GM20000 (cell line): ENCODE measurements at places on chromosomes 6 and 20.

DNA sequence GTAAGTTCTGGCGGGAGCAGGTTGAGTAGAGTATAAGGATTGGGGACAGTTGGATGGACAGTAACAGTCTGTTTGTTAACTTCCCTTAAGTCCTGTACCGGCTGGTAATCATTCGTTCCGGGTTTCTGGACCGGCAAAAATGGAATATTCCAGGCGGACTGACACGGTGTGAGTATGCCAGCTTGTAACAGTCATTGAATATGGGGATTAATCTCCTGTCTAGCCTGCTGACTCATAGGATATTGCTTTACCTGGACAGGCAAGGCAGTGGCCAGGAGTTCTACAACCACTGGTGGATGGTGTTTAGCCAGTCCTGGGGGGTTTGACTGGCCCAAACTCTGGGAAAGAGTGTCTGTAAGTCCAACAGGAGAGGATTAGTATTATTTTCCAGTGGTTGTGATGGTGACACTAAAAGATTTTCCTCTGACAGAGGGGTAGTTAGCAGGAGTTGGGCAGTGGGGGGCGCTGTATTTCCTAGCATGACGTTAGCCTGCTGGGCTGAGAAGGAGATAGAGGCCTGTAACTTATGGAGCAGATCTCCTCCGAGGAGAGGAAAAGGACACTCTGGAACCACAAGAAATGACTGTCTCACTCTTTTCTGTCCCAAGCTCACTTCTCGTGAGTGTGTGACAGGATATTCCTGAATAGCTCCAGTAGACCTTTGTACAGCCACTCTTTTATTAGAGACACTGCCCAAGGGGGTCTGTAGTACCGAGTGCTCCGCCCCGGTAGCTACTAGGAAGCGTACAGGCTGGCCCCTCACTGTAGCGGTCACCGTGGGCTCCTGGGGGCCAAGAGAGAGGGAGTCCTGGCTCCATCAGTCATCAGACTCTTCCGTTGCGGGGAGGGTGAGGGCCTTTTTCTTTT is 152.2 kb downstream of the TRIM27 start:
- no peak for DNase-seq

DNA sequence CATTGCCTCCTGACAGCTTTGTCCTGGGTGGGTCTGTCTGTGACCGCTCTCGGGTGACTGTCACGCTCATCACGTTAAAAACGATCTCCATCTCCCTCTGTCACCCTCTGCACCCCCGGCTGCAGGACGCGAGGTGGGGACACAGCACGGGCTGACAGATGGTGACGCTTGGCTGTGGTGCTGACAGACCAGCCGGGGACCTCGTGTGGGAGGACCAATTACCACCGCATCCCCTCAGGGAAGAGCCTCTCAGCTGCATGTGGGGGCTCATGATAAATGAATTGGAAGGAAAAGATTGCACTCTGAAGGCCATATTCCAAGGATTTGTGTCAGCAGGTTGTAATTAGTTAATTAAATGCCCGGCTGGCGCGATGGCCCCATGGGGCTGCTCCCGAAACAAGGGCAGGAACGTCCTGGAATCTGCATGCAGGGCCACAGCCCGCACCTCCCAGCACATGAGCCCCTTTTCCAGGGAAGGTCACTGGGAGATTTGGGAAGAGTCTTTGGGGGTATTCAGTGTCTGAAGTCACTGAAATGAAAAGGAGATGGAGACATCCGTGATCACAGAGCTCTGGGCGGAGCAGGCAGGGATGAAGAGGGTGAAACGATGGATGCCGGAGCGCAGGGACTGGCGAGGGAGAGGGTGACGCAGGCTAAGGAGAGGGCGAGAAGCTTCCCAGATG is 87.1 kb downstream of the ERMARD start:
- DNase-seq: no peak

DNA sequence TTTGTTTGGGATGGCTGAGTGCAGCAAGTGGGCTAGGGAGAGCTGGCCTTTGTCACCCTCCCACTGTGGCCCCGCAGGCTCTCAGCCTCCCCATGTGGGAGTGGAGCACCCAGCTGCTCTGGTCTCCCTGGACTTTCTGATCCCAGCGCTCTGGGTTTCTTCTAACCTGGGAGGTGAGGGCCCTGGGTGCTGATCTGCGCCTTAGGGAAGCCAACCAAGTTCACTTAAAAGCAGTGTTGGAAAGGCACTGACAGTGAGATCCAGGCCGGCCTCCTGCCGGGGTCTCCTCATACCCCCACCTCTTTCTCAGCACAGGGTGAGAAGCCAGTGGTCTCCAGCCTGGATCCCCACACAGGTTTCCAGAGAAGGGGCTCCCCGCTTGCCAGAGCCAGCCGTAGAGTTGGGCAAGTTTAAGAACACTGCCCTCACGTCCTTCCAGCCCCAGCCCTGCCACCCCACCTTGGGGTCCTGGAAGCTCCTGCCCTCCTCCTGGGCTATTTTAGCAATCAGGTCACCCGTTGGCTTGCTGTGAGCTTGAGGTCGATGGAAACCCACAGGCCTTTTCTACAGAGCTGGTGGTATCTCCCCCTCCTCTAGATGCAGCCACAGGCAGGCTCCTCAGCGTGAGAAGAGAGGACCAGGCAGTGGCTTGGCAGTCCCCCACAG is 9.6 kb downstream of the C20orf203 start:
- no peak for DNase-seq

DNA sequence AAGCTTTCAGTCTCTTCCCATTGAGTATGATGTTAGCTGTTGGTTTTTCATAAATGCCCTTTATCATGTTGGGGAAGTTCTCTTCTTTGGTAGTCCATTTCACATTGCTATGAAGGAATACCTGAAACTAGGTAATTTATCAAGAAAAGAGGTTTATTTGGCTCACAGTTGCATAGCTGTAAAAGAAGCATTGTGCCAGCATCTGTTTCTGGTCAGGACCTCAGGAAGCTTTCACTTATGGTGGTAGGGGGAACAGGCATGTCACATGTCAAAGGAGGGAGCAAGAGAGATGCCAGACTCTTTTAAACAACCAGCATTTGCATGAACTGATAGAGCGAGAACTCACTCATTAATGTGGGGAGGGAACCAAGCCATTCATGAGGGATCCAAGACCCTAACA is 48.0 kb upstream of the MAPK13 start:
- DNase-seq: no peak

DNA sequence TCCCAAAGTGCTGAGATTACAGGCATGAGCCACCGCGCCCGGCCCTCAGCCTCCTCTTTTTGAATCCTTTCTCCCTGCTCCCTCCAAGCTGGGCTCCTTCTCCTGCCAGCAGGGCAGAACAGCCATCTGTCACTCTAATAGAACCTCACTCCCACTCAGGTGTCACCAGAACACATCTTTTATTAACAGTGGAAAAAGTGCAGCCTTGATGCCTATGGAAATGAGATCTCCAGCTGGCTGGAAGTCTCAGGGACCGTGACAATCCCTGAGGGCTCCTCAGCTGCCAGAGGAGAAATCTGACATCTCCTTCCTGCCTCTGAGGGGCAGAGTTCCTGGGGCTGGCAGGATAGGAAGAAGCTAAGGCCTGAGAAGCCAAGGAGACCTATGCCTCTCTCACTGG is 28.0 kb downstream of the TMC2 start:
- DNase-seq: no peak

DNA sequence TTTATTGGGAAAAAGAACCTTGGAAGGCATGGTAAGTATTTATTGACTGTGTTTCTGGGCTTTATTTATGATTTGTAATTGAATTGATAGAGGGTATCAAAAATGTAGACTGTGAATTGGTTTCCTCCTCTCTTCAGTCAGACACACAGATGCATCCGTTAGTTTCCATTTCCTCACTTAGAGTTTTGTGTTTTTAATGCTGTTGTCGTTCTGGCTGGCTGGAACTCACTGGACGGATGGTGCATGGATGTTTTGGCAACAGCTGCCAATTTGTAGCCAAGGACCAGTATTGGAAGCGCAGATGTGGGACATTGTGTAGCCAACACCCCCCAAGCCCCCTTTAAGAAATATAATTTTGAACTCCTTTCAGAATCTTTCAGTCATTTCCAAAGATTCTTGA is 134.5 kb downstream of the JARID2 start:
- DNase-seq: no peak

DNA sequence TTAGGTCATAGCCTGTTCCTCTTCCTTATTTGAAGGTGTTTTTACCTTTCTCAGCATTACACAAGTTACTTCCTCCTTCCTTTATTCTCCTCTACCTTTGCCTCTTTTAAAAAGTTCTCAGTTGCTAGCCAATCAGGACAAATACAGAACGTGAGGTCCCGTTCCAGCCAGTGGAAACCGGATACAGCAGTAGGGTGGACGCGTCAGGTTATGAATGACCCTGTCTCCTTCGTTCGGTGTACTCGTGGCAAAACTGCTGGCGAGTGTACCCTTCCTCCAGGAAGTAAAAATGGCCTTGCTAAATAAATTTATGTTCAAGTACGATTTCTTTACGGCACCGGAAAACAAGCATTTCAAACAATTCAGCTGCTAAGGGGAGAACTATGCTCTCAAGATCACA is 77.0 kb upstream of the MLN start:
- no peak for DNase-seq

DNA sequence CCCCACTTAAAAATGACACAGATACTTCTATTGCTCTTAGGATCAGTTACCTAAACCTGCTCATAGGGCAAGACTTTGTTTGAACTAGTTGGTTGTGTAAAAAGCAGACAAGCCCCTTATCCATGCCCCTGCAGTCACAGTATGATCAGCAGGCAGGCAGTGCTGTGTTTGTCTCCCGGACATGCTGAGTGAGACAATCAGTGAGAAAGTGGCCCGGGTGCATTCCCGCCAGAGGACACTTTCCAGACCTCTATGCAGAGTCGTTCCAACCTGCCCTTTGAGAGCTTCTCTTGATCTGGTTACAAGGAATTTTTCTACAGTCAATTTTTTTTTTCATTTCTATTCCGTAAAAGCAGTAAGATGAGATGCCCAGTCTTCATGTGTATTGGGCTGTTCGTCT is 6.2 kb downstream of the LSM14B start:
- no peak for DNase-seq

GRCh38 chr20:20017844-20018185 is 653 bp downstream of the NAA20 start:
- no peak for DNase-seq

DNA sequence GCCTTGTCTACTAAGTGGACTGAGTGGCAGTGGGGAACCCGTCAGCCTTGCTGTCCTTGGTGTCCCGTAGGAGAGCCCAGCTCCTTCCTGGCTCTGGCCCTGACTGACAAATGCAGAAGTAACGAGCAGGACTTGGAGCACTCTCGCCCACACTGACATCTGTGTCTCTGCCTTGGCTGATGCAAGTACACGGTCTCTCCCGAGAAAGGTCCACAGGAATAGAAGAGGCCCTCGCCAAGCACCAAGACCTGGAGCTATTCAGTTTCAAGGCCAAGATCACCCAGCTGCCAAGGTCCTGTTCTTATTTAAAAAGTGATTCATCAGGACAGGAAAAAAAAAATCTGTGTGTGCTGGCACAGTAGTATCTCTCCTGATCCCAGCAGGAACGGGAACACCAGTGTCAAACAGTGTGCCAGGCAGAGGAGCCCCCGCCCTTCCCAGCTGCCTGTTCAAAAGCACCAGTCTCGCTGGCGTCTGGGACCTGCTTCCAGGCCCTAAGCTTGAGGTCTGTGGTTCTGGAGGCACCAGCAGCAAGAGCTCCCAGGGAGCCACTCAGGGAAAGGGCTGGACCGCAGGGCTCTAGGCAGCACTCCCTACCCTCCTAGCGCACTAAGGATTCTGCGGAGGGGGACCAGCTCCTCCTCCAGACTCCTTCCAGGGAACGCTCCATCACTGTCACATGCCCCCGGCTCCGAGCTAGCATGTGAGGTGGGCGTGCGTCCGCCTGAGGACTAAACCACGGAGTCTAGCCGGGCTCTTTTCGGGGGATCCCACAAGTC is 376.9 kb downstream of the RNGTT start:
- no peak for DNase-seq

GRCh38 chr6:28212510-28213212 is 12.4 kb upstream of the ZSCAN9 start:
- DNase-seq: peak; percentile 69

DNA sequence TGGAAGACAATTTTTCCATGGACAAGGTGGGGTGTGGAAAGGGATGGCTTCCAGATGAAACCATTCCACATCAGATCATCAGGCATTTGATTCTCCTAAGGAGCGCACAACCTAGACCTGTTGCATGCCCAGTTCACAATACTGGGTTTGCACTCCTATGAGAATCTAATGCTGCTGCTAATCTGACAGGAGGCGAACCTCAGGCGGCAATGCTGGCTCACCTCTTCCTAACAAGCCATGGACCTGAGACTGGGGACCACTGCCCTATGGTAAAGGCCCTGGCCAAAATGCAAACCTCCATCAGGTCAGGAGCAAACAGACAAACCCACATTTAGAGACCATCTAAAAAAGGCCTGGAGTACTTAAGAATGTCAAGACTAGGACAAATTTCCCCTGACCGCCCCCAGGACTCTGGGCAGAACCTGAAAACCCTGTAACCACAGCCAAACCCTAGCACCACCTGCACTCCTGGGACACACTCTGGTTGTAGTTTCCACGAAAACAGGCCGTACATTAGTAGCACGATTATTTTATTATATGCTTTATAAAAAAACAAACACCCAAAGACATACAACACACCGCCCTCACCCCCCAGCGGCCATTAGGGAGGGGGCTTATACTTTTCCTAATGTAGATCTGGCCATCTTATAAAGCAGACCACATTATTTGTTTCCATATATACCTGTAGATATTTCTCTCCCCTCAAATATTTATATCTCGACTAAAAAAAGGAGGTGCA is 27.3 kb downstream of the SNX5 start:
- DNase-seq: no peak

- no peak for DNase-seq
These were observed 112.6 kb downstream of the PLCB1 start for GRCh38 chr20:8244637-8245036.

DNA sequence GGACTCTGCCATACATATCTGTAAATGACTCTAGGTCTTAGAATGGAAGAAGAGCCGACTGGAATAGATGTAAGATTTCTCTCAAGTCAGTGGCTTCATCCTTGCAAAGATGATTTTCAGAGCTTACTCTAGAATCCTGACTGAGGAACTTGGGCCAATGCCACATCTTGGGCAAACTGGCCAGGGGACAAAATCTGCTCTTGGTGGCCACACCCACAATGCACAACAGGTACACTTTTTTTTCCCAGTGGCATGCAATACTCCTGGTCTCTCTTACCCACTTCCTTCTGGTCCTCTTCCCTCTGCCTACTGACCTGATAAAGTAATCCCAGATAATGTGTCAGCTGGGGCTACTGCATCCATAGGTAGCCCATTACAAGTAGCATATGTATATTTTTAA is 13.4 kb downstream of the CLIC5 start:
- DNase-seq: no peak
